ENCODE measurements at places on chromosomes 4 and X.

DNA sequence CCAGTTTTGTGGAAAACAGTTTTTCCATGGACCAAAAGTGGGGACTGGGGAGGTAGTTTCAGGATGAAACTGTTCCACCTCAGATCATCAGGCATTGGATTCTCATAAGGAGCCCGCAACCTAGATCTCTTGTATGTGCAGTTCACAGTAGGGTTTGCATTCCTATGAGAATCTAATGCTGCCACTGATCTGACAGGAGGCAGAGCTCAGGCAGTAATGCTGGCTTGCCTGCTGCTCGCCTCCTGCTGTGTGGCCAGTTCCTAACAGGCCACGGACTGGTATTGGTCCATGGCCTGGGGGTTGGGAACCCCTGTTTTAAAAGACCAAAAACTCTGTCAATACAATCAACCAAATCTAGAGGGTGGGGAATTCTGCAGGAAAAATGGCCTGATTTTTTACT lies 100.0 kb upstream of the EOLA2 start:
- no peak for DNase-seq

GRCh38 chrX:75155447-75155826 lies 646 bp downstream of the ABCB7 start:
- DNase-seq = peak; percentile 6

DNA sequence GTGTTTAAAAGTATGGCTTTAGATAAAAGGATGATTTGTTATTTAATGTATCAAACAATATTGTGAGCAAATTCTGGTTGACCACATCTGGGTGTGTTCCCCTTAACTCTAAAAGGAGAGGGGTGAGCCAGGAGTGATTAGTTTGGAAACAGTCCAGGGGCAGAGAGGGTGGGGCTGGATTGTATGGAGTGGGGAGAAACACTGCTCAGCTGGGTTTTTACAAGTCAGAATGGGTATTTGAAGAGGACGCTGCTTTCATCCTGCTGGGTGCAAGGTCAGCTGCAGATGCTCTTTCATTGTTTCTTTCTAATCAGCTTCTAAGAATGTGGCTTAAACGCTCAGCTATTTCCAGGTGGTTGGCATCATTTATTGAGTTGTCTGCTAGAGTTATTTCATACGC lies 82.8 kb upstream of the LIMCH1 start:
- no peak for DNase-seq

DNA sequence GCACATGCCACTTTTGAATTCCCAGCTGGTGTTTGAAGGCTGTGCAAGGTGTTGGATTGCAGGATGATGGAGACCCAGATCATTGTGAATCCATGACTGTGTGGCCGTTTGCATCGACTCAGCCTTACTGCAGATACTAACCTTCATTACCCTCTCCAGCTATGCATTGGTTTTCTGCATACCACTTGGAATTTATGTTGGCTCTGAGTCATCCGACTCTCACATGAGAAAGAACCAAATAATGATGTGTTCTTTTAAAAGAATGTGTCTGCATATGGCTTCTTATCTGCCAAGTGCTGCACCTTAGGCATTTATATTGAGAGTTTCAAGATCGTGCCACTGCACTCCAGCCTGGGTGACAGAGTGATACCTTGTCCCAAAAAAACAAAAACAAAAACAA lies 106.7 kb upstream of the PRKX start:
- DNase-seq = no peak

DNA sequence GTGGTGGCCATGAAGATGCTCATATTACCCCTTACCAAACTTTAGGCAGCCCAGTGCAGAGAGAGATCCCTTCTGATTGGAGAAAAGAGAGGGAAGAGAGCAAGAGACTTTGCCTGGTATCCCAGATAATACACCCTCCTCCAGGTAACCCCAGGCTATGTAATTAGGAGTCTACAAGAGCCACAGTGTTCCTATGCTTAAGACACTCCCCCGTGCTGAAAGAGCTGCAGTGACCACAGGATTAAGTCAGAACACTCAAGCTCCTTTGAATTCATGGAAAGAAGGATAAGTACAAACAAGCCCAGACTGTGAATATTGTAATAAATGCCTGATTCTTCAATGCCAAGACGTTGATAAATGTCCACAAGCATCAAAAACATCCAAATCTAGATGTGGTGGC lies 41.4 kb downstream of the PABPC4L start:
- no peak for DNase-seq

- DNase-seq = peak; percentile 26
Measured at GRCh38 chrX:39750256-39750790, 347.4 kb downstream of the BCOR start.

DNA sequence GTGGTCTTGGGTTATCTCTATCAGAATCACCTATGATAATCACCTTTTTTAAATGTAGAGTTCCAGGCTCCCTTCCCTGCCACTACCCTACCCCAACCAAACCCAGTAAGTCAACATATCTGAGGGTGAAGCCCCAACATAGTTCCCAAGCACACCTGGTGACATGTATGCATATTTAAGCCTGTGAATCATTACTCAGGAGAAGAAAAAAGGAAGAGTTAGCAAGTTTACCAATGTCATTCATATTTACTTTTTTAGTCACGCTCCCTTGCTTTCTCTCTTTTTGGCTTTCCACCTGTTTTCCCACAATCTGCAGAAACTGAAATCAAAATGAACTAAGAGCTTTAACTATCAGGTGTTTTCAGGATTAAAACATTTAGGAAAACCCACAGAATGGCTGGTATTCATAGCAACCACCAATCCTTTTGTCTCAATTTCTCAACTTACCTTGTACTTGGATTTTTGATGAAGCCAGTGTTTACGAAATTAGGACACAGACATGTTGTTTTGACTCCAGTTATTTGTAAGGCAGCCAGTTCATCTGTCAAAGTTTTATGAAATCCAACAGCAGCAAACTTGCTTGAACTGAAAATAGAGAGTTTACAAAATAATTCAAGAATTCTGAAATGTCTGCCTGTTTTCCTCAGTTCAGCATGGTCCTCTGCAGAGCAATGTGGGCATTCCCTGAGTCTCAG lies 34.0 kb downstream of the HSD17B11 start:
- no peak for DNase-seq

DNA sequence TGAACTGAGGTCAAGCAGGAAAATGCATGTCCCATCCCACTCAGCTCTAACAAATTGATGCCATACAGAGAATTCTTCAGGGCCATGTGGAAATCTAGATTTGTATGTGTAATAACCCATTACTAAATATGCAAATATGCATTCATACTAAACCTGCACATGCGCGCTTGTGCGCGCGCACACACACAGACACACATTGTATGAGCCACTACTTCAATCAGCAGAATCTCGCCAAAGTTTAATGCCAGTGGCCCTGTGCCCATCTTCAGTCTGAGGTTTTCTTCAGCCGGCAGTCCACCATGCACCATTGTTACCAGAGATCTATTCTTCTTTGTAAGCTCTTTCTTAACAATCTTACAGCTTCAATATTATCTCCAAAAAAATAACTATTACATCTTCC lies 276.4 kb downstream of the PDGFC start:
- no peak for DNase-seq

GRCh38 chr4:113566015-113566795 lies 195.3 kb downstream of the CAMK2D start:
- DNase-seq = no peak

Measured in suppressor macrophage treated with lipopolysaccharide for 4 hours (primary cell).